ENCODE measurements at places on chromosomes 4 and X.
A peak's percentile ranks its signal among the peaks of the same experiment; 100 is the strongest.

DNA sequence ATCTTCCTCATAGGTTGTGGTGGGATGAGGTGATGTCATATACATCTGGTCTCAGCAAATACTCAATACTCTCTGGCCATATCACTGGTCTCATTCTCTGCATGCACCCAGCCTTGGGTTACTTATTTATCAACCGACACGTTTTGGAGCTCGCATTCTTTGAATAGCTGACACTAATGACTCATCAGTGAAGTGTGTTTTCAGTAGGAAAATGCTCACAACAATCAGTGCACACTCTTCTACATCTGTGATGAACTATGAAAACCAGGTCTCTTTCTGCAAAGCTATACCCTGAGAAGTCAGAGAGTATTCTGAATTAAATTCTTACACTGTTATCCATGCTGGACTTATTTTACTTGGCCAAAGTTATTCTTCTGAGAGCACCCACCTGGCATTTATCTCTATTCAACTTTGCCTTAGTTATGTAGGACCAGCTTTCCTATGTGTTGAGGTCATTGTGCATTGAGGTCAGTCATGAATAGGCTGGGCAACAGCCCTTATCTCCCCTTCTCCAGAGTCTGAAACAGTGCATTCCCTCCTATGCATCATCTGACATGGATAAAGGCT lies 58.7 kb upstream of the DHX15 start:
- DNase-seq = no peak

- DNase-seq = no peak
Observed at GRCh38 chr4:40577588-40578253, 51.9 kb downstream of the RBM47 start.

GRCh38 chrX:311156-312129 lies 7.2 kb downstream of the GTPBP6 start:
- no peak for DNase-seq

DNA sequence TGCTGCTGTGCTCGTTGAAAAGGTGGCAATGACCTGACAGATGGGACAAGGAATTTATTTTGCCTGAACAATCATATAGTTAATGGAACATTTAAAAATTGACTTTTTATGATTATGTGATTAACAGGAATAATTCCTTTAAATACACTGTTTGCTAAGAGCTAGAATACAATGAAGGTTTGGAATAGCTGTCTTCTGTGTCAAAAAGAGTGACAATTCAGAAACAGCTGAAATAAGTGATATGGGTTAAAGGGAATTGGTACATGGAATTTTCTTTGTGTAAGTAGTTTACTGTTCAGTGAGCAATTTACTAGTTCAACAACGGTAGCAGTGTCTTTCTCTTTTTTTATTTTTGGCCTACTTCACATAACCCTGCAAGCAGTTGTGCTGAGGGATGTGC lies 1083.5 kb upstream of the GRID2 start:
- no peak for DNase-seq

DNA sequence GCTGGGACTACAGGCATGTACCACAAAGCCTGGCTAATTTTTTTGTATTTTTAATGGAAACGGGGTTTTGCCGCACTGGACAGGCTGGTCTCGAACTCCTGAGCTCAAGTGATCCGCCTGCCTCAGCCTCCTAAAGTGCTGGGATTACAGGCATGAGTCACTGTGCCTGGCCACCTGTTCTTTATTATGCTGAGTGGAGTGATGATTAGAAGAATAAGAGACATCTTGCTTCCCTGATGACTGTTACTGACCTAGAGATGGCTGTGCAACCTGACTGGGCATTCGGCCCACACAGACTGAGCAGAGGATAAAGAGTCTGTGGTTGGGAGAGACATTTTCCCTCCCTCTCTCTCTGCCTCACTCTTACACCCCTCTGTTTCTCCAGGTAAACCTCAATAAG lies 56.7 kb downstream of the SPINK2 start:
- DNase-seq = no peak

- DNase-seq = no peak
Observed at GRCh38 chr4:92305878-92306520, 2.2 kb downstream of the GRID2 start.

GRCh38 chr4:87079967-87080366 lies 140.5 kb downstream of the KLHL8 start:
- no peak for DNase-seq

GRCh38 chrX:11039926-11040325 lies 71.2 kb upstream of the HCCS start:
- no peak for DNase-seq

- DNase-seq = no peak
Observed at GRCh38 chr4:67682266-67682665, 18.7 kb downstream of the UBA6 start.

DNA sequence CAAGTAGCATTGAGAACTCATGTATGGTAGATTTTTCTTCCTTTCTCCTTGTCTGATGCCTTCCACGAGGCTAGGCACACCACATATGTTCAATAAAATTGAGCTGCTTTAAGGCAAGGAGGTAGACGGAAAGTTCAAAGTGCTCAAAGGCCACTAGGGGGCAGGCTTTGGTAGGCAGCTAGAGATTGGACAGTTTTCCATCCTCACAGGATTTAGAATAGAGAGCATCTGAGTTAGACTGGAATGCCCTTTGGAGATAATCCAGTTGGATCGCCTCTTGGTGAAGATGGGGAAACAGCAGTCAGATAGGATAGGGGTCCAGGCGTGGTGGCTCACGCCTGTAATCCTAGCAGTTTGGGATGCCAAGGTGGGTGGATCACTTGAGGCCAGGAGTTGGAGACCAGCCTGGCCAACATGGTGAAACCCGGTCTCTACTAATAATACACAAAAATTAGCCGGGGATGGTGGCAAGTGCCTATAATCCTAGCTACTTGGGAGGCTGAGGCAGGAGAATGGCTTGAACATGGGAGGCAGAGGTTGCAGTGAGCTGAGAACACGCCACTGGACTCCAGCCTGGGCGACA lies 30.4 kb downstream of the ELF4 start:
- DNase-seq = peak; percentile 39

- DNase-seq = no peak
Observed at GRCh38 chr4:86181585-86181984, 178.3 kb downstream of the MAPK10 start.

GRCh38 chr4:104490096-104490769 lies 4.5 kb downstream of the CXXC4 start:
- no peak for DNase-seq

- DNase-seq = no peak
Observed at GRCh38 chr4:121668368-121669162, 28.2 kb downstream of the ANXA5 start.

- DNase-seq = no peak
Observed at GRCh38 chrX:46185923-46186810, 359.1 kb downstream of the ZNF674 start.

DNA sequence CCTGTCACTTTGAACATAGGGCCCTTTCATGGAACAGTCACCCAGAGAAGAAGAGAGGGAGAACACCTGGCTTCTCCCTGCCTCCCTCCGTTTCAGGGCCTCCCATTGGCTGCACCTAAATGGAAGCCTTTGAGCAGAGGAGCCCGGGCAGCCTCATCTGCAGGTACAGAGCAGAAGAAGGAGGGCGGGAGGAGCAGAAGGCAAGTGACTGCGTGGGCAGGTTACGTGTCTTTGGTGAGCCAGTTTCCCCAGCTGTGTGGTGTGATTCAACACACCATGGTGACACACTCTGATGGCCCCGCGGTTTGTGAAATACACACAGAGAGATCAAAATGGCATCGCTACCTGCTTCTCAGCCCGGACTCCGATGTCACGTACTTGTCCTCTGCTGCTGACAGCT lies 431 bp downstream of the C4orf50 start:
- no peak for DNase-seq

GRCh38 chrX:129830494-129830893 lies 13.2 kb downstream of the ZDHHC9 start:
- DNase-seq = no peak

GRCh38 chr4:80611678-80611979 lies 276.1 kb downstream of the CFAP299 start:
- DNase-seq = no peak

GRCh38 chr4:2041239-2042130 lies 17.6 kb upstream of the NAT8L start:
- peak; percentile 74 for DNase-seq

- DNase-seq = no peak
Observed at GRCh38 chrX:104668550-104668949, 102.6 kb downstream of the IL1RAPL2 start.

DNA sequence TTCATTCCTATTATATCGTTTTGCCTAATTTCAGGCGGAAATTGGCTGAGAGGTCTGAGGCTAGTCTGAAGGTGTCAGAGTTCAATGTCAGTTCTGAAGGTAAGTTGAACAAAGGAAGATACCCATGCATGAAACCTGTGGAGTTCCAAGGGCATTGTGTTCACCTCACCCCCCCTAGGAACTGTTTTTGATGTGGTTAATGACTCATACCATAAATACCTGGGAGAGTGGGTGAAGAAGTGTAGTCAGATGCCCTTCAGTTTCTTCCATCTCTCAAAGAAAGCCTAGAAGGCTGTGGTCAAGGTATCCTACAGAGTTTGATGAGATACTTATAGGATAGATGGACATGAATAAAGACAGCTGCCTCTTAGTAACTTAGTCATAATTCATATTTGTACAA lies 2.7 kb downstream of the UTP14A start:
- DNase-seq = no peak

GRCh38 chr4:85725721-85726170 lies 250.8 kb downstream of the ARHGAP24 start:
- no peak for DNase-seq

DNA sequence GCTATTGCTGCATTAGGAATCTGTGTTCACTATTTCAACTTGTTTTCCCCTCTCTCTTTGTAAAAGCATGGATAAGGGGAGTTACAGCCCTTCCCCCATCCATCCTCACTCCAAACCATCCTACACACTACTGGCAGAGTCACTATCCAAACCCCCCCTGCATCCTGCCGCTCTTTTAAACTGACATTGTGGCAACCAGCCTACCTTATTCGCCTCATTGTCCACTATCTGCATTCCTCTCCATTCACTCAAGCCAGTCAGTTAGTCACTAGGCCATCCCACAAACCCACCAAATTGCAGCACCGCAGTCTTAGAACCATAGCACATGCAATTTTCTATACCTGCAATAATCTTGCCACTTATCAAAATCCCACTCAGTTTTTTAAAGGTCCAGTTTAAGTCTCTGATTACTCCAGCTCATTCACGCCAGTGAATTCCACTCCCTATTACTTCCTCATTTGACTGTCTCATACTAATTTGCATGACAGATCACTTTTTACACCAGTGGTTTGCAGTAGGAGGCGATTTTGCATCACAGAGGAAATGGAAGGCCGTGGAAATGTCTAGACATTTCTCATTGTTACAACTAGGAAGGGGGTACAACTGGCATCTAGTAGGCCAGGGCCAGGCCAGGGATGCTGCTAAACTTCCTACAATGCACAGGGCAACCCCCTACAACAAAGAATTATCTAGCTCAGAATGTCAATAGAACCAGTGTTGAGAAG lies 181.8 kb downstream of the HS6ST2 start:
- DNase-seq = no peak

DNA sequence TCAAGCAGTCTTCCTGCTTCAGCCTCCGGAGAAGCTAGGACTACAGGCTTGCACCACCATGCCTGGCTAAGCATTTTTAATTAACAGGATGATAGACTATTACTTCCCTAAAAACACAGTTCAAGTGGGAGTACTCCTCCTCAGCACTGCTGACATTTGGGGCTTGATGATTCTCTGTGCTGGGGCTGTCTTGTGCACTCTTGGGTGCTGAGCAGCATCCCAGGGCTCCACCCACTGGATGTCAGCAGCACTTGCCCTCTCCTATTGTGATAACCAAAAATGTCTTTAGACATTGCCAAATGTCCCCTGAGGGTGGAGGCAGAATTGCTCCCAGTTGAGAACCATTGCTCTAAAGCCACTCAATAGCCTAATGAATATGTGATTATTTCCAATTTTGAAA lies 60.4 kb downstream of the CLCN4 start:
- DNase-seq = no peak

DNA sequence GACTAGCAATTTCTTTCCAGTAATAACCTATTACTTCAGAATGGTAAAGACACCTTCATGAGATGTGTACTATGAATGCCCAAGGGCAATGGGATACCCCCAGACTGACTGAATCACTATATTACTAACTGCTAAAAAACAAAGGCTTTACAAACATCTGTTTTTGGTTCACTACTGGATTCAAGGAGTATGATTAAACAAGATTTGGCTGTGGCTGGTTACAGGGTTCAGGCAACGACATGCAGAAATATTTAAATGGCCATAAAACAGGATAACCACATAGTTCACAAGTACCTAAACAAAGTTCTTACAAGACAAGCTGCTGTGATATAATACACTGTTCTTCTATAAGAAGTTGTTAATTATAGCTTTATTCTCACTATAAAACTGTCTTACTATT lies 128.2 kb downstream of the FRYL start:
- DNase-seq = no peak

DNA sequence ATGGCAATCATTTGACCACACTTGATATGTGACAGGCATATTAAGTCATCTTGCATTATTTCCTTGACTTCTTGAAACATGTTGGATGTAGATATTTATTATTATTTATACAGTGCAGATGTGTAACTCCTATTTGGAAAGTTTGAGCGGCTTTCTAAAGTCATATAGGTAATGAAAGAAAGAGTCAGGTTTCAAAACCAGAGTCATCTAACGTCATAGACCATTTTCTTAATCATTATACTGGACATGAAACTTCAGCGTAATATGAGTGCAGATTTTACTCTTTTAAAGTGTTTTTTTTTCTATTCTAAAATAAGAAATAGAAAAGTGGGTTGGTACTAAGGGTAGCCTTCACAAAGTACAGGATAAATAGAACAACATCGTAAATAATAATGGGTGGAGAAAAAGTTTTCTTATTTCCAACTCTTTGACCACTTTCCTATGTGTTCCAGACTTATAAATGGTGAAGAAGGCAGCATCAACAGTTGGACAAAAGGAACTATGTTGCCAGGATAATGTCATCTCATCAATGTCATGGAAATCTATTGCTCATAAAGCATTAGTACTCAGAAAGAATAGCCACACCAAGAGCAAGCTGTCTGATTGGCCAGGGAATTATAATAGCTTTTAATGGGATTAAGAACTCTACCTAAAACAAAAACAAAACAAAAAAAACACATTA lies 108.0 kb upstream of the PCDH18 start:
- no peak for DNase-seq

GRCh38 chr4:169627307-169627706 lies 6.9 kb downstream of the CLCN3 start:
- DNase-seq = no peak

DNA sequence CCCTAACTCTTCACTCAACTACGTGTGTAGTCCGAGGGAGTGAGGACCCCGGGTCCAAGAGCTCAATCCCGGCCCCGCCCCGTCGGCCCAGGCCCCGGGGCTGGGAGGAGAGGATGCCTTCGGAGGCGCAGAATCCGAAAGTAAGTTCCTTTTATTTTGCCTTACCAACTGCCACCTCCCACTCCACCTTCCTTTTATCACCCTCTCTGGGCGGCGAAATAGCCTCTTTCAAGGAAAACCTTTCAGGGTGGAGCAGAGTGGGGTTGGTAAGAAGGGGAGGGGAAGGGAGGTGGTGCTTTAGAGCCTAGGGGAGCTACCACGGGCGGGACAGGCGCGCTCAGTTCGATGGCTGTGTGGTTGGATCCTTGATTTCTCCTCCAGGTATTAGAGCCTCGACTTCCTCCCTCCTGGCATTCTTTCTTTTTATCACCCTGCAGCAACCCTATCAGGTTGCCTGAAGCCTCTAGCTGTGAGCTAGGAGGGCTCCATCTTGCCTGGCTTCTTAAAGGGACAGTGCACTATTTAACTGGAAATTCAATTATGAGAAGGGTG lies 191.2 kb downstream of the RRAGB start:
- no peak for DNase-seq

Data from stimulated activated naive CD4-positive, alpha-beta T cell treated with Interleukin-2 at 50 U/mL for 16 hours (primary cell).